ENCODE measurements at places on chromosomes 16 and 17. TPM values are rescaled to one million over a fixed set of nuclear protein-coding genes. Genes with fewer than 3 reads are reported as not detected.

Gene ATAD5
- total RNA-seq = 0.36 TPM

Gene IL17C
- not detected for total RNA-seq

Gene HSD17B2
- total RNA-seq = not detected

Gene CAPN15
- total RNA-seq = 17.4 TPM

Gene KRTAP4-5
- total RNA-seq = not detected

Gene TNRC6A
- total RNA-seq = 34.3 TPM

Gene CES1
- total RNA-seq = 29.1 TPM

Gene KRT23
- total RNA-seq = 0.33 TPM

Gene SLC6A4
- 0.33 TPM for total RNA-seq
